ENCODE measurements at places on chromosomes 13 and 19. TPM values are rescaled to one million over a fixed set of nuclear protein-coding genes. Genes with fewer than 3 reads are reported as not detected.

The ANGPTL4 gene
- 9.5 TPM for total RNA-seq

The ZNF345 gene
- total RNA-seq, result 3.4 TPM

GRCh38 chr19:35879770-35880317 lies 11.5 kb downstream of the APLP1 start:
- peak; percentile 92 for DNase-seq

- DNase-seq, result peak; percentile 60
These were observed 2.8 kb downstream of the TNFSF14 start for GRCh38 chr19:6667114-6667627.

DNA sequence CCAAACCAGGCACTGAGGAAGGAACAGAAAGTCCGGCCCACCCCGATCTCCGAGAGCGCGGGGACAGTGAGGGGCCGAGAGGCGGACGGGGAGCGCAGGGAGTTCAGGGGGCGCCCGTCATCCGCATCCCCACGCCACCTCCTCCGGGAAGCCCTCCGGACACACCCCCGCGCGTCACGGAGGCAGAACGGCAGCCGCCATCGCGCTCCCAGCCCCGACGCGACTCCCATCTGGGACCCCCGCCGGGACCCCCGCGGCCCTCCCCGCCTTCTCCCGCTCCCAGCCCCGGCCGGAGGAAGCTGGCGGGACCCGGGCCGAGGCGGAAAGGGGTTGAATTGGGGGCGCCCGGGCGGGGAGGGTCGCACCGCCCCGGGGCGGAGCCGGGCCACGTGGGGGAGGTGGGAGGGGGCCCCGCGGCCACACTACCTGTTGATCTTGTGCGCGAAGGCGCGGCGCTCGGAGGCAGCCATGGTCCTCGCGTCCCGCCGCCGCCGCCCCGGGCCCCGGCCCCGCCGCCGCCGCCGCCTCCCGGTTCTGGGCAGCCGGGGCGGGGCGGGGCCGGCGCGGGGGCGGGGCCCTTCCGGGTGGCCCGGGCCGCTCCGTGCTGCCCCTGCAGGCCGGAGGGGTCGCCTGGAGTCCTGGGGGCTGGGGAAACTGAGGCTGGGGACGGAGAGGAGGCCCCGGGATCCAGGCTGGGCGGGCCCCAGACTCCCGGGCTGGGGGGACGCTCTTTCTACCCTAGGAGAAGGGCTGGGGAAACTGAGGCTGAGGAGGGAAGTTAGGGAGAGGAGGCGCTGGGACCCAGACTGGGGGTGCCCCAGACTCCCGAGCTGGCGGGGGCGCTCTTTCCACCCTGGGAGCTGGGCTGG lies at the start of gene DOCK6:
Gene DOCK6, minus strand, starts transcription at position 554 of the 869 bp plus-strand sequence. Its CDS starts 84 bp downstream, at position 470.
- DNase-seq, result peak; percentile 65

DNA sequence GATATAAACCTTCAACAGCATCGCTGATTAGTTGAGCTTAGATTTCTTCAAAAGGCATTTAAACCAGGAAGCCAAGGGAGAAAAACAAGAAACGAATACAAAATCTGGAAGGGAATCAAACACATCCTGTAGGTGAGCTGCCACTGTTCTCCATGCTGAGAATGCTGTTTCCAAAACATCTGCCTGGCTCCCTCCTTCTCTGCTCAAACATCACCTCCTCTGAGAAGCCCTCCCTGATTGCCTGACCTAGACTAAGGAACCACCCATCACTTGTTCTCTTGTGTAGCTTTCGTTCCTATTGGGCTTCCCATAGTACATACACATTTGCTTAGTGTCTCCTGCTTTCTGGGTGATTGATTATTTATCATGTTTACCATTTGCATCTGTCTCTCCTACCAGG lies 152.7 kb downstream of the CACNA1A start:
- no peak for DNase-seq

DNA sequence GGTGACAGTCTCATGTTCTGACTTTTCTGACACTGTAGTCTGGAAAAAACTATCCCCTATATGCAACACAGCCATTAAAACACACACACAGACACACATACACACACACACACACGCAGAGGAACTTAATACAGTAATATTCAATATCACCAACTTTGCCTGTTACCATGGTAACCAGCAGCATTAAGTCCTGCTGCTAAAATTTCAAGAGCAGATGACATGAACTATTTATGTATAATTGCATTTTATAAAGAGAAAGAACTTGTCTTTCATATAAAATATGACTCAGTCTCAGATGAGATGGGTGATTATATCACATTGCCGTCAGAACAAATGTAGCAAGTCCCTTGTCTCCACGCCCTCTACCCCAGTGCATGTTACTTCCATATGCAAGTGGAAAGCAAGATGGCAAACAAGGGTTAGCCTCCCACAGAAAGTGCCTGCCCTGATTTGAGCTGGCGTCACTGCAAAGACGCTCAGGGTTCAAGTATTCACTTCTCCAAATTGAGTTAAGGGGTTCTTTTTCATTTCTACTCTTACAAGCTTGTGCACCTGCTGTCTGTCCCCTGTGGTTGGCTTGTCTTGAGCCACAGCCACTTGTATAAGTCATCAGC lies 576.8 kb downstream of the UQCRFS1 start:
- DNase-seq, result no peak

The FBXO27 gene
- total RNA-seq, result 1.5 TPM

- no peak for DNase-seq
These were observed 45.0 kb upstream of the LRCH1 start for GRCh38 chr13:46507981-46508380.

The LILRB2 gene
- 4.7 TPM for total RNA-seq

The KL gene
- 0.63 TPM for total RNA-seq

All from mucosa of descending colon (tissue), 3 donors.